ENCODE measurements at places on chromosomes 12 and 14.

DNA sequence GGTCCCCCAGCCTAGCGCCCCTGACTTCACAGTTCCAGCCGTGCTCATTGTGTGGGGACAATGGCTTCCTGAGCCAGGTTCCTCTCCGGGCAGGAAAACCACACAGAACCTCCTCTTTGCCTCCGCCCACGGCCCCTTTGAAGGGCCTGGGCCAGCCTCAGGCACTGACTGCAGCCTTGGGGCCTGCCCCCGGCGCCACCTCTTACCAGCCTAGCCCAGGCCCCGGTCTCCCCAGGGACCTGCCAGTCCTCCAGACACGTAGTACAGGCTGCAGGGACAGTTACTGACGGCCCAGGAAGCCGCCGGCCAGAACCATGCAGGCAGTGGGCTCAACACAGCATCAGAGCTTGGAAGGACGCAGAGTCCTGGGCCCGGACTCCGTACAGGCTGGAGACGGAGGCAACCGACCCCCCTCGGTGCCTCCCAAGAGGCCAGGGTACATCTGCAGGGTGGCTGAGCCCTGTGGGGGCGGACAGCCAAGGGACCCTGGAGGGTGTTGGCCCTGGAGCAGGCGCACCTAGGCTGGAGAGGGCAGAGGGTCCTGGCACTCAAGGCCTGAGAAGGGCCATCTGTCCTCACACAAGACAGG is 20.9 kb upstream of the NUDT14 start:
- peak; percentile 55 for DNase-seq

DNA sequence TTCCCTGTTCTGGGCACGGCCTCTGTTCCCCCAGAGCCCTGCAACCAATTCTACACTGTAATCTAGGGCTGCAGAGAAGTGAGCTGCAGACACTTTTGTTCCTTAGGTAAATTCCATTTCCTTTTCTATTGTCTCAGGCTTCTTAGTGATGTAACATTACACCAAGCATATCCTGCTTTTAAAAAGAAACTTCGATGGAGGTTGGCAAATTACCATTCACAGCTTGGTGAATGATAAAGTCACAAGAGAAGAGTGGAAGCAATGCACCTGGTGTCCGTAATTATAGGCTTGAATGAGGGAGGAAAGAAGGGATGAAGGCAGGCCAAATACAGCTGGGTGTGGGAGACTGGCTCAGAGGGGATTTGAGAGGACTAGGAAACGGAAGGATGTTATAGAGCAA is 68.6 kb downstream of the PPM1A start:
- no peak for DNase-seq

DNA sequence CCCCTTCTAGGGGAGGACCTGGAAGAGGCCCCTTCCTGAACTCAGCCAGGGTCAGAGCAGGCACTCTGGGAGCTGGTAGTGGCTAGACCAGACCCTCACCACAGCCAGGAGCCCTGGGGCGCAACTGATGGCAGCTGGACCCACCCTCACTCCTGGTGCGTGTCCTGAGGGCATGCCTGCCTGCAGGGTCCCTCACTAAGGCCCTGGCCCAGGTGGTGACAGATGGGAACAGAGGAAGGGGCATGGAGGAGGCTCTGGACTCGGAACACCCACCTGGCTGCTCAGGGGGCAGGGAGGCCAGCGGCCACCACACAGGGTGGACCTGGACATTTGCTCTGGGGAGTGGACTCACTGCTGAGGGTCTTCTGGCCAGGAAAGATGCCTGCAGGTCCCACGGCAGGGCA is 342.2 kb upstream of the SFSWAP start:
- no peak for DNase-seq

DNA sequence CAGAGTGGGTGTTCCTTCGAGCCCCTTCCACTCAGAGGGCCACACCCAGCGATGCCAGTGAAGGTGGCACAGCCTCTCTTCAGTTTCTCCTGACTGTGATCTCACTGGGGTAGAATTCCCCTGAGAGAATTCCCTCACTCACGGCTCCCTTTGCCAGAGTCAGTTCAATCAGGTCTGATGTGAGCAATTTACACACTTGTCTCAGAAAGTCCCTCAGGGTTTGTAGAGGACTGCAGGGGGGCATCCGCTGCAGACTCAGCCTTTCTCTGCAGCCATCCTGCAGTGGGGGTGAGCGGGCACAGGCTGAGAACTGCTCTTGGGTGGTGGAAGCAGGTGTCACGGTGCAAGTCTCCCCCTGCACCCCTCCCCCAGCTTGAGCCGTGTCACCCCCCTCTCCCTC is 205.4 kb upstream of the PRMT8 start:
- DNase-seq, result no peak

DNA sequence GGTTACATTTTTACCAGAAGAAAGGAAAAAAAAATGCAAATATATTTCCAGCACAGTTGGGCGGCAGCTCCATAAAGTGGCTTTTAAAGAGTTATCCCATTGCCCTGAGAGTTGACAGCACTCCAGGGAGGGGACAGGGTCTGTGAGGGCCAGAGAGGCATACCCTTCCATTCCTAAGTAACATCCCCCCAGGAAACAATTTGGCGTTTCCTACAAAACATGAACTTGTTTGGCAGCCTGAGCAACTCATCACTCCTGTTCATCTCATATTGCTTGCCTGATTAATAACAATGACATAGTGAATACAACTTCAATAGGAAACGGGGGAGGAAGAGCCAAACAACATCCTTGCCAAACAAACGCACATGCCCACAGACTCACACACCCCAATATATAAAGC is 23.3 kb downstream of the TC2N start:
- DNase-seq, result no peak

GRCh38 chr12:113649256-113649830 is 177.7 kb upstream of the LHX5 start:
- DNase-seq, result no peak

DNA sequence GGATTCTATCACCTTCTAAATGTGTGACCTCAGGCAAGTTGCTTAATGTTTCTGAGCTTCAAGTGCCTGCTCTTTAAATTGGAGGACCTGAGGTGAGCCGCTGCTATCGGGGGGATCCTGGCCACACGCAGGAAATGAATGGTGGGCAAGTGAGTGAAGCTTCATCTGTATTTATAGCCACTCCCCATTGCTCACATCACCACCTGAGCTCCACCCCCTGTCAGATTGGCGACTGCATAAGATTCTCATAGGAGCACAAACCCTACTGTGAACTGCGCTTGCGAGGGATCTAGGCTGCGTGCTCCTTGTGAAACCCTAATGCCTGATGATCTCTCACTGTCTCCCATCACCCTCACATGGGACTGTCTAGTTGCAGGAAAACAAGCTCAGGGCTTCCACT is 158.6 kb upstream of the CCND2 start:
- peak; percentile 39 for DNase-seq

DNA sequence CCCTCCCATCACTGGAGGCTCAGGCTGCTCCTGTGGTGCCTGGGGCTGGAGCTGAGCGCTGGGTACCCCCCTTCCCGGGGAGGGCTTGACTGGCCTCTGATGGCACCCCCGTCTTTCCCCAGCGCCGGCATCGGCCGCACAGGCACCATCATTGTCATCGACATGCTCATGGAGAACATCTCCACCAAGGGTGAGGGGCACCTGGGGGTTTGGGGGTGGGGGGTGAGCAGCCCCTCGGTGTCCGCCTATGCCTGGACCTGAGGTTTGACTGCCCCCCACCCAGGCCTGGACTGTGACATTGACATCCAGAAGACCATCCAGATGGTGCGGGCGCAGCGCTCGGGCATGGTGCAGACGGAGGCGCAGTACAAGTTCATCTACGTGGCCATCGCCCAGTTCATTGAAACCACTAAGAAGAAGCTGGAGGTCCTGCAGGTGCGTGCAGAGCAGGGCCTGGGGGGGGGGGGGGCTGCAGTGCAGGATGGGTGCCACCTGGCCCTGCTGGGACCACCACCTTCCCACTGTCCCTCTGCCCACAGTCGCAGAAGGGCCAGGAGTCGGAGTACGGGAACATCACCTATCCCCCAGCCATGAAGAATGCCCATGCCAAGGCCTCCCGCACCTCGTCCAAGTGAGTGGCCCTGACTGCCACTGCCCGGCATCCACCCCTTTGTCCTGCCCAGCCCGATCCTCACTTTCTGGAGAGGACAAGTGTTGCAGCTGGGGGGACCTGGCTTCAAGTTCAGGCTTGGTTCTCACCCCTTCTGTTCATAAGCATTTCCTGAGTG is 8.8 kb downstream of the PTPN6 start:
- DNase-seq, result no peak

- no peak for DNase-seq
Measured at GRCh38 chr12:121837680-121838079, 21.0 kb downstream of the HPD start.

- no peak for DNase-seq
Measured at GRCh38 chr12:80162177-80162576, 62.8 kb downstream of the OTOGL start.

- no peak for DNase-seq
Measured at GRCh38 chr12:103073630-103074029, 116.2 kb downstream of the ASCL1 start.

All from stimulated activated CD4-positive, alpha-beta T cell treated with anti-CD3 and anti-CD28 coated beads, Interleukin-2, amount 100 ng/mL, for 24 hours (primary cell).